ENCODE measurements at places on chromosomes 2 and 18.
A peak's percentile ranks its signal among the peaks of the same experiment; 100 is the strongest.

GRCh38 chr2:179247318-179248023 lies 17.2 kb downstream of the SESTD1 start:
- DNase-seq, result no peak

DNA sequence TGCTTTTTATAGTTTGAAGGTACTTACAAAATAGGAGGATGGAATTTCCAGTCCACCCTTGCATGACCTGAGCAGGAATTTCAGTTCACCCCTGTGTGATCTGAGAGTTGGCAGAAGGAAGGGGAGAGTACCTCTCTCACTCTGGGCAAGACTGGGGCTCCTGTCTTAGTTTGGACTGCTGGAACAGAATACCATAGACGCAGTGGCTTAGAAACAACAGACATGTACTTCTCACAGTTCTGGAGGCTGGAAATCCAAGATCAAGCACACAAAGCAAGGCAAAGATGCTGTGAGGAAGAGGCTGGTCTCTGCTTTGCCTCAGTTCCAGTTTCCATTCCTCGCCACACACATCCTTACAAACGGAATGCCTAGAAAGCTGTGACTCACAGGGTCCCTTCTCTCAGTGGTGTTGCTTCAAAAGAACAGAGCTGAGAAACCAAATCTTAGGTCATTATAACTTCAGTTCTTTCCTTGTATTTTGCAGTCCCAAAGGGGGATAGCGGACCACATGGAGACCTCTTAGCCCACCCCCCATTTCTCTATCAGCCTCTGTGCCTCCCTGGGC lies 108.8 kb upstream of the HAAO start:
- no peak for DNase-seq

- DNase-seq, result no peak
These were observed 2.4 kb downstream of the FARP2 start for GRCh38 chr2:241358470-241358869.

- no peak for DNase-seq
These were observed 427.5 kb upstream of the TRIB2 start for GRCh38 chr2:12289120-12289802.

DNA sequence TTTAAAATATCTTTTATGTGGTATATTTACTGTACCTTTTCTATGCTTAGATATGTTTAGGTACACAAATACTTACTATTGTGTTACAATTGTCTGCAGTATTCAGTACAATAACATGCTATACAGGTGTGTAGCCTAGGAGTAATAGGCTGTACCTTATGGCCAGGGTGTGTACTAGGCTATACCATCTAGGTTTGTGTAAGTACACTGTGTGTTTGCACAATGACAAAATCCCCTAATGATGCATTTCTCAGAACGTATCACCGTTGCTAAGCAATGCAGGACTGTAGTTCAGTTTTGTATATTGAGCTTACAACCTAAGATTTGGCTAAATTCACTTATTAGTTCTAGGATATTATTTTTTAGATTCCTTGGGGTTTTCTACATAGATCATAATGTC lies 332.3 kb upstream of the HS6ST1 start:
- no peak for DNase-seq

GRCh38 chr2:39642051-39642718 lies 23.5 kb upstream of the TMEM178A start:
- no peak for DNase-seq

GRCh38 chr2:218319813-218320365 lies 27.6 kb upstream of the TMBIM1 start:
- DNase-seq, result no peak

DNA sequence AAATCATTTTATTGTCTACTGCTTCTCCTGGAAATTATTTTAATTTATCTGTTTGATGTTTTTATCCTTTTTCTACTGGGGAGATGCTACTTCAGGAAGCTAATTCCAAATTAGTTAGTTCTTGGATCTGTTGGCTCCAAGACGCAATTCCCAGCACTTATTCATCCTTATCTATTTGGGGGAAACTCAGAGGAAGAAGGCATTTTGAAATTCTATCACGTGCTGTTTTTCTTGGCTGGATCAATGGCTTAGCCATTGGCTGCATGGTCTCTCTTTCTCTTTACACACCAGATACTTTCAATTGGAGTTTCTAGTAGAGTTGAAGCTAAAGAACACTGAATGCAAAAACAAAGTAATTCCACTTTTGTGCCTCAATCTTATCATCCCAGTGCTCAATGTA lies 98.3 kb downstream of the RAPGEF4 start:
- DNase-seq, result no peak

GRCh38 chr18:46174342-46175041 lies 70.3 kb downstream of the HAUS1 start:
- DNase-seq, result peak; percentile 27

DNA sequence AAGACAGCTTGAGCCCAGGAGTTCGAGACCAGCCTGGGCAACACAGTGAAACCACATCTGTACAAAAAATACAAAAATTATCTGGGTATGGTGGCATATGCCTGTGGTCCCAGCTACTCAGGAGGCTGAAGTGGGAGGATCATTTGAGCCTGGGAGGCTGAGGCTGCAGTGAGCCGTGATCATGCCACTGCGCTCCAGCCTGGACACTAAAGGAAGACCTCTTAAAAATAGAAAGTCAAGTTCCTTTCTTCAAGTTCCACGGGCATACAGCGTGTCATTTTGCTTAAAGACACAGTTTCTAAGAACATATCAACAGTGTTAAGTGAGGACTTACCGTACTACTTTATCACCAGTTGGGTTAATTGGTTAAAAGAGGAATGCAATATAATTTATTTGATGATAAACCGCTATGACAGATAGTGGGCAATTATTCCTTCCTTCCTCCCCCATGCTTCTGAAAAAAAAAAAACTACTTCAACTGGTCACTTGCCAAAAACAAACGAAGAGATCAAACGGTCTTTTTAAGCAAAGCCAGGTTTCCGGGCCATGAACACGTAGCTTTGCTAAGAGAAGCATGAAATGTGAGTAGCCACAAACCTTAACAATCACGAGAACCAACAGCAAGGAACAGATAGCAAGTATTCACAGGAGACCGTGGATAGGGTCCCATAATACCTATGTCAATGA lies 21.4 kb downstream of the AP1S3 start:
- no peak for DNase-seq

DNA sequence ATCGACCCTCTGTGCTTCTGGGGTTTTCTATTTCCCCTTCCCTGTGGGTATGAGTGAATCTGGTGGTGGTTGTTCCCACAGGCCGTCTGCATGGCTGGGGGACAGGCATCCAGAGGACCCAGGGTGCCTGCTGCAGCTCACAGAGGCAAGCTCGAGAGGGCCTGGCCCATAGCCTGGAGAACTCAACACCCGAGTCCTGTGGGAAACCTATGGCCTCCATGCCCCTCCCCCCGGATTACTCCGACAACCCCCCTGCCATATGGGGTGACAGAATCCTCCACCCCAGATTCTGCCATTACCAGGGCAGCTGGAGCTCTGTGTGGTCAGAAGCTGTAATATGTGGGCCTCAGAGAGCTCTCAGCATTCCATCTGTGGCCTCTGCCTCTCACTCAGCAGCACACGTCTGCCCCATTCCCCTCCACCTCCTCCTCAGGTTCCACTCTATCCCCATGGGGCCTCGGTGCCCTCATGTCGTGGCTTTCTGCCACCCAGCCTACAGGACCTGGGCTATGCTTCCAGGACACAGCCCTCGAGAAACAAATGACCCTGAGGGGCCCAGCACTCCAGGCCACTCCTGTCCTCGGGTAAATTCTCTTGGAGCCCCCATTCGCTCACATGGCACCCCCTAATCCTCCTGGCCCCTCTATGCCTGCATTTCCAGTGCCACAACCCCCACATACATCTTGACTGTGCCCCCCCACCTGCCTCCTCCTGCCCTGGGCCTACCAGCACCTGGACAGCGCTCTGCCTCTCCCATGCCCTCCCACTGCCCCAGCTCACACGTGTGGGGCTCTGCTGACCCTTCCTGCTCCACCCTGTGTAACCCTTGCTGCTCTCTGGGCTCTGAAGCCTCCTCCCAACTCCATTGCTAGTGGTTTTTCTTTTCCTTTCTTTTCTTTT lies 3.6 kb downstream of the MZT2A start:
- DNase-seq, result no peak

DNA sequence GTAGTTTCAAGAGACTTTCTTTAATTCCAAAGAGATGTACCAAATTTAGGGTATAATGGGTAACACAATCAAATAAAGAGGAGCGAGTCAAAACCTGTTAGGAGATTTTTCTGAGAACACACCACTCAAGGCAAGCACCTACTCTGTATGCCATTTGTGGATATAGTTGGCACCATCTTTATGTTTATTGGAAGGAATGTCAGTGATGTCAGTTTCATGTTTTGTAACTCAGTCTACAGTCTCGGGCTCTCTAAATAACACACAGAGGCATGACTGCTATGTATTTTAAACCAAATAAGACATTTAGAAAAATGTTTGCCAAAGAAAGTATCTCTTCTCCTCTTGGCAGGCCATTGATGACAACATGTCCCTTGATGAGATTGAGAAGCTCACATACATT lies 59.7 kb downstream of the CPS1 start:
- no peak for DNase-seq

DNA sequence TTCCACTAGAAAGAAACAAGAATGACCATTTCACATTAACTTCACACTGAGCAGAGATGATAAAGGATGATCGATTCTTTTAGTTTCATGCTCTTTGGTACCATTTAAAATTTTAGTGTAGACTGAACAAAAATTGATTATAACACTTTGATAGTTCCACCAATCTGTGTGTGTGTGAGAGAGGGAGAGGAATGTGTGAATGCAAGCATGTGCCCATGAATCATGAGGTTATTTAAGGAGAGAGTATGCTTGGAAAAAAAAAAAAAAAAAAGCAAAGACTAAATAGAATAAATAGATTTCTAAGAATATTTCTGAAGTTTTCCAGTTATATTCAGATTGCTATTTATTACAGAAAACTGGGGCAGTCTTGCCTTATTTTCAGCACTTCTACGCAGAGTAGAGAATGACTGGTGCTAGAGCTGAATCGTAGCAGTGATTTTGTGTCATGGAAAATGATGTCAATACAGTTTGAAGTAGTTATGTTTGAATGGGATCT lies 900.8 kb downstream of the SLC4A3 start:
- no peak for DNase-seq

- DNase-seq, result no peak
These were observed 832.0 kb upstream of the ZEB2 start for GRCh38 chr2:145351864-145352425.

GRCh38 chr2:242075696-242076095 lies 206.2 kb downstream of the RTP5 start:
- DNase-seq, result no peak

GRCh38 chr2:162520959-162521358 lies 177.0 kb downstream of the GCA start:
- DNase-seq, result no peak

- DNase-seq, result no peak
These were observed 45.7 kb upstream of the RAPH1 start for GRCh38 chr2:203580844-203581243.

DNA sequence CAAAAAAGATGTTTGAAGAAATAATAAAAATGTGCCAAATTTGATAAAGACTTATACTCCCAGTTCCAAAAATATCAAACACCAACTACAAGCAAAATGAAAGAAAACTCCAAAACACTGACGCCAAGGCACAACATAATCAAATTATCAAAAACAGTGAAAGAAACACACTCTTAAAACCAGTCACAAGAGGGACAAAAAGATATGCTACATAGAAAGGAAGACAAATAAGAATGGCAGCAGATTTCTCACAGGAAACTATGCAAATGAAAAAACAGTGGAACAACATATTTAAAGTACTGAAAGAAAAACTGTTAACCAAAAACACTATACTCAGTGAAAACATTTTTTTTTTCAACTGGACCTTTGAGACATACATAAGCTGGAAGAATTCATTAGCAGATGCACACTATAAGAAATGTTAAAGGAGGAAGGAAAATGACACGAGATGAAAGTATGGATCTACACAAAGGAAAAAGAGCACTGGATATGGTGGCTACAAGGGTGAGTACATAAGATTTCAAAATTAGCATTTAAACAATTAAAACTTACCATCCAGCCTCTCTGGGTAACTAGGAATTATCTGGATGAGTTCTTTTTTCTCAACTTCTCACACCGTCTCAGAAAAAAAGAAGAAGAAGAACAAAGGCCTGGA lies 94.0 kb upstream of the ACVR1C start:
- no peak for DNase-seq

DNA sequence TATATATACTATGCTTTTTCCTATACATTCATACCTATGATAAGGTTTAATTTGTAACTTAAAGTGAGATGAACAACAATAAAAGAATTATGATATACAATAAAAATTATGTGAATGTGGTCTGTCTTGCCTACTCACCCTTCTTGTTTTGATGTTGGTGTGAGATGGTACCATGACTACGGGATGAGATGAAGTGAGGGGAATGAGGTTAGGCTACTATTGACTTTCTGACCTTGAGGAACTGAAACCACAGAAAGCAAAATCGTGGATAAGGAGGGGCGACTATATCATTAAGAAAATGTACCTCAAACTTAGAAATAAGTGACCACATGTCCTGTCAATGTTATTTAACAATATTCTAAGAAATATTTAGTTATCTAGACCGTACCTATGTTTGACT lies 103.9 kb upstream of the PPP1CB start:
- no peak for DNase-seq

DNA sequence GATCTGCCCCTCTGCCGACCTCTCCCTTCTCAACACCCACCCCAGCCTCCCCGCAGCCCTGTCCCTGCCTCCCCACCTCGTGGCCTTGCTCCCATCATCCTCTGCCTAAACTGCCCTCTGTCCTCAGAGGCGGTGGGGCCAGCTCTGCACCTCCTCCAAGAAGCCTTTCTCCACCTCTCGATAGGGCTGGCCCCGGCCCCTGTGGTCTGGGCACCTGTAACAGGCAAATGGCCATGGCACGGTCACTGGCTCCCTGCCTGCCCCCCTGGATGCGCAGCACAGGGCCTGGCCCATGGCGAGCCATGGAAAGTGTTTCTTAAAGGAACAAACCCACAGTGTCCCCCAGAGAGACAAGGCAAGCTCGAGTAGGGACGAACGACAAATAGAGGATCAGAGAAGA lies 42.0 kb downstream of the MYO7B start:
- no peak for DNase-seq

DNA sequence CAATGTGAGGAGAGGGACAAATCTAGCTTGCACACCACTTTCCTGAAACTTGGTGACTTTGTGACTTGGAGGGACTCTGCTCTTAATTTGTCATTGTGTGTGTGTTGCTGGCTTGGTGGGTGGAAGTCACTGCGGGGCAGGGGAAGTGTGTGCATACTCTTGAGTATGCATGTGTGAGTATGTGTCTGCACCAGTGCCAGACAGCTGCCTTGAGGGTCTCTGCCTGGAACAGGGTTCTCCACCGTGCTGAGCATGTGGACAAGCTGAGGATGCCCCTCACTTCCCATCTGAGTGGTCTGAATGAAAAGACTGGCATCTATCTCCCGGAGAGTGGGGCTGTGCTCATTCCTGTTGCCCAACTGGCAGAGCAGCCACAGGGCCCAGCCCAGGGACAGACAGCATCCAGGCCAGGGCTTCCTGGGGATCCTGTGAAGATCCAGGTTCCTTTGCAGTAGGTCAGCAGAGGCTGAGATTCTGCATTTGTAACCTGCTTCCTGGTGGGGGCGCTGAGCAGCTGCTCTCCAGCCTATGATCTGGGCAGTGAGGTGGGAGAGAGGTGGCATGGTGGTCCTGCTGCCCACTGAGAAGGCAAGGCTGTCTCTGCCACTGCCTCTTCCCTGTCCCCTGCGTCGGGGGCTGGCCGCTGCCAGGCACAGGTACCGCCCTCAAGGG lies 138.9 kb upstream of the HAAO start:
- DNase-seq, result no peak

GRCh38 chr2:17813010-17813741 lies 3.1 kb upstream of the MSGN1 start:
- DNase-seq, result no peak

GRCh38 chr18:37565101-37565976 lies at the start of gene CELF4:
CELF4 (minus strand) TSS chr18:37565798.
- no peak for DNase-seq
